ENCODE measurements at places on chromosomes 16 and 17.

- no peak for DNase-seq
Observed at GRCh38 chr16:81798311-81799137, 19.4 kb downstream of the PLCG2 start.

DNA sequence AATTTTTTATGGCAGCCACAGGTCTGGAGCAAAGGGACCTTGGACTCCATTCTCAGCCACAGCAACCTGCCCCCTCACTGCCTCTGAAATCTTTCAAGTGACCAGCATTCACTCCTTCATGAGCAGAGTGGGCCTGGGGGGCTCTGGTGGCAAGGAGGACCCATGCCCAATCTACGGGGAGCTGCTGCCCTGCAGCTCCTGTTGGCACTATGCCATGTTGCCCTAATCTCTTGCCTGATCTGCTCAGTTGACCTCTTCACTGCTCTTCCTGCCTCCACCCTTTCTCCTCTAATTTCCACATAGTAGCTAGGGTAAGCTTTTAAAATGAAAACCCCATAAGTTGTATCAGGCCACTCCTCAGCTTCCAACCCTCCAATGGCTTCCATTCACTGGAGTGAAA is 2.9 kb upstream of the PRKCB start:
- DNase-seq: no peak

DNA sequence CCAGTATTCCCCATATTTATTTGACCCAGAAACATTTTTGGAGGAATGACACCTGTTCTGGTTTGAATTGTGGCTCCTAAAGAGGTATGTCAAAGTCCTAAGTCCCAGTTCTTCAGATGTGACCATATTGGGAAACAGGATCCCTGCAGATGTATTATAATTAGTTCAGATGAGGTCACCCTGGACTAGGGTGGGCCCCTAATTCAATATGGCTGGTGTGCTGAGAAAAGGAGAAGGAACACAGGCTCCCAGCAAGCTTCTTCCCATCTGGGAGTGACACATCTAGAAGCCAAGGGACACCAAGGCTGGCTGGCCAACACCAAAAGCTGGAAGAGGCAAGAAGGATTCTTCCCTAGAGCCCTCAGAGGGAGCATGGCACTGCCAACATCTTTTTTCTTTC is 3.8 kb upstream of the GCSH start:
- DNase-seq: no peak

- DNase-seq: no peak
Observed at GRCh38 chr17:40218006-40218739, 931 bp upstream of the WIPF2 start.

GRCh38 chr17:3910420-3911270 is 5.6 kb downstream of the P2RX1 start:
- no peak for DNase-seq

- no peak for DNase-seq
Observed at GRCh38 chr17:1643999-1644492, 1.5 kb downstream of the SCARF1 start.

DNA sequence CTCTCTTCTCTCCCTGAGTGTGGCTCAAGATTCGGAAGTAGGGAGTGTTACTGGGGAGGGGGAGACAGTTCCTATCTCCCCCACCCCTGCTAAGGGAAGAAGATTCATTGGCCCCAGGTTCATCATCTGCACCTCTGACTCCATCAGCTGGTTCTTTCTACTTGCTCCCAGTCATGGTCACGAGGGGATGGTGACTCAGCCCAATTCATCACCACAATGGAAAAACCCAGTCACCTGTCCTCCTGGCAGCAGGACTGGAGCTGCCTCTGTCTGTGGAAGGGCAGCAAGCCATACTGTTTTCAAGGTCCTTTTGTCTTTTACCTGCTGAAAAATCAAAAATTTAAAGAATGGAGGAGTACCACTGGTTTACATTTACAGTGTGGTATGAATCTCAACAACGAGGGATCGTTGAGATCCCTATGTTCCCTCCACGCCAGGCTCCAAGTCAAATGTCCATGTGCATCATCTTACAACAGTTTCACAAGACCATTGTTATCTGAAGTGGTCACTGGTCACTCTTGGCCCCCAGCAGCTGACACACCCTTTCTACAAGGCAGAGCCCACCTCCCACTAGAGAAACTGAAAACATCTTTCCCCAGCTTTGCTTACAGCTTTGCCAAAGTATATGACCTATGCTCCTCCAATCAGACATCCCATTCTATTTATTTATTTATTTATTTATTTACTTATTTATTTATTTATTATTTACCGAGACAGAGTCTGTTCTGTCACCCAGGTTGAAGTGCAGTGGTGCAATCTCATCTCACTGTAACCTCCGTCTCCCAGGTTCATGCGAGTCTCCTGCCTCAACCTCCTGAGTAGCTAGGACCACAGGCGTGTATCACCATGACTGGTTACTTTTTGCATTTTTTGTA is 40.4 kb upstream of the NDRG4 start:
- peak; percentile 91 for DNase-seq

- DNase-seq: no peak
Observed at GRCh38 chr17:12826431-12826830, 37.1 kb downstream of the ARHGAP44 start.

DNA sequence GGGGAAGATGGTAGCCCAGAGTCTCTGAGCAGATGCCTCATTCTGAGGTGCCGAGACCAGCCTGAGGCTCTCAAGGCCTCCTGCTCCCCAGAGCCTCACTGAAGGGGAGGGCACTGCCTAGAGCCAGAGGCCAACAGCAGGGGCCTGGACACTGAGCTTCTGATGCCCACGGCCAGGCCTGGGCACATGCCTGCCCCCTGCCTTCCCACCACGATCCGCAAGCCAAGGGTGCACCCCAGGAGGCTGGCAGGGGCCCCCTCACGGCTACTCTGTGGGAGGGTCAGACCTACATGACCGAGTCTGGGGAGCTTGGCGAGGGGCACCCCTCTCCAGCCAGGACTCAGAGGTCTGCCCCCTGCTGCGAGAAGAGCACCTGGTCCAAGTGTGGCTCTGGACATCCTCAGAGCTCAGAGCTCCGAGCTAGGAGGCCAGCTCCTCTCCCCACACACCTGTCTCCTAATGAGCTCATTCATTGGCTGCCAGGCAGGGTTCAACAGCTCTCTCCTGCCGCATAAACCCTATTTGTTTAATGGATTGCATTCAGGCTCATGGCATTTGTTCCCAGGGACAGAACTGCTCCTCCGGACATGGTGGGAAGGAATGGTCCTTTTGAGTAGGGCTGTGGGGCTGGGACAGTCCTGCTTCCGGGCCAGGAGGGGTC is 13.9 kb downstream of the OTOP3 start:
- no peak for DNase-seq

DNA sequence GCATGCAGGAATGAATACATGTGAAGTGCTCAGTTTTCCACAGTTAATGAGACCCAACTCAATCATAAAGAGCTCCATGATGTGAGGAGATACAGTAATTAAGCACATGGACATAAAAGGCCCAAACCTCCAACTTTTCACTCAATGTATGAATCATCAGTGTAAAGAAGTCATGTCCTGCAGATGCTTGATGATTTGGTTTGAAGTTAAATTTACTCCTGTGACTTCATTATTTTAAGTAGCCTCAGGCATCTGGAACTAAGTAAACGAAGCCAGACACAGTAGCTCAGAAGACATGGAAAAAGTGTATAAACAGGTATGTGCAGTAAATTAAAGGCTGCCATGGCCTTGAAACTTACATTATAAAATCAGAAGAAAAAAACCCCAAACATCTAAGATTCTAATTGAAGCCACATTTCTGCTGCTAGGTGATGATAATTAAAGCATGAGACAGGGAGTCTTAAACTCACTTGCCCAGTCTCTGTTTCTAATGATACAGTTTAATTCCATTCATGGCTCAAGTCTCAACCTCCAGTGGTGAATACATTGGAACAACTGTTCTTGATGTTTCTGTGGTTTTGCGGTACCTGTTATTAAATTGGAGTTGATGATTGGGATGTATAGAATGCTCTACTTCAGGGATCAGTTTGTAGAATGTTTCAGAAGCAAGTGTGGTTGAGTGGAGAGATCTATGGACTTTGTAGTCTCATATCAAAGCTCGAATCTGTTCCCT is 28.9 kb upstream of the CCL2 start:
- DNase-seq: no peak

- DNase-seq: no peak
Observed at GRCh38 chr16:9534759-9535158, 443.3 kb downstream of the HAPSTR1 start.

GRCh38 chr16:1272453-1273198 is 16.8 kb downstream of the TPSD1 start:
- no peak for DNase-seq

- no peak for DNase-seq
Observed at GRCh38 chr17:80812362-80813088, 179.1 kb upstream of the CHMP6 start.

- no peak for DNase-seq
Observed at GRCh38 chr16:85429776-85430522, 183.2 kb upstream of the GSE1 start.

DNA sequence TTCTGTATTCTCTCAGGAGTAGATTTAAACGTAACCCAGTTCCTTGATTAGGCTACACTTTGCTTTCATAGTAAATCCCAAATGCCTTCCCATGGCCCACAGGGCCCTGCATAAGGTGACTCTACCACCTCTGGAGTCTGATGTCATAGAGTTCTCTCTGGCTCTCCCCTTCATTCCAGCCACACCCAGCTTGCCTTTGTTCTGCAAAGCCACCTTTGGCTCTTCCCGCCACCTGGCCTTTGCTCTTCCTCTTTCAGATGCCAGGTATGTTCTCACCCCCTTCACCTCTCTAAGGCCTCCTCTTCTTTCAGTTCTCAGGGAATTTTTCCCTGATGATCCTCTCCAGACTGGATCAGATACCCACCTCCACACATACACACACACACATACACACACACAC is 141.3 kb upstream of the HSBP1 start:
- no peak for DNase-seq

All from Caki2 (cell line).